ENCODE measurements at places on chromosomes 12 and 14.

DNA sequence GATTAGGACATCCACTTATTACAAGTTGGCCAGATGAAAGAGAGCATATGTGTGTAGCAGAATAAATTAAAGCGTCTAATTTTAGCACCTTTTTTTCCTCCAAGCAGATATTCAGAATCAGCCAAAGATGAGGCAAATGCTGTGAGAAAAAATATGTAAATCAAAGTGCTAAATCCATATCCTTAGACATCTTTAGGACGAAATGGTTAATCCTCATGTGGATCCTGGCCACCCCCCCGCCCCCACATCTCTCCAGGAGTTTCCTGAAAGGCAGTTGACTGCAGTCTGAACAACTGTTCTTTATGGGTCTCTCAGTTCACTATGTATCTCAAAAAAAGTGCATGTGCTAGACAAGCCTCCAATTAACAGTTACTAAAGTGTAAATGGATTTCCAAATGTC is 1768.1 kb upstream of the SEL1L start:
- DNase-seq: no peak

DNA sequence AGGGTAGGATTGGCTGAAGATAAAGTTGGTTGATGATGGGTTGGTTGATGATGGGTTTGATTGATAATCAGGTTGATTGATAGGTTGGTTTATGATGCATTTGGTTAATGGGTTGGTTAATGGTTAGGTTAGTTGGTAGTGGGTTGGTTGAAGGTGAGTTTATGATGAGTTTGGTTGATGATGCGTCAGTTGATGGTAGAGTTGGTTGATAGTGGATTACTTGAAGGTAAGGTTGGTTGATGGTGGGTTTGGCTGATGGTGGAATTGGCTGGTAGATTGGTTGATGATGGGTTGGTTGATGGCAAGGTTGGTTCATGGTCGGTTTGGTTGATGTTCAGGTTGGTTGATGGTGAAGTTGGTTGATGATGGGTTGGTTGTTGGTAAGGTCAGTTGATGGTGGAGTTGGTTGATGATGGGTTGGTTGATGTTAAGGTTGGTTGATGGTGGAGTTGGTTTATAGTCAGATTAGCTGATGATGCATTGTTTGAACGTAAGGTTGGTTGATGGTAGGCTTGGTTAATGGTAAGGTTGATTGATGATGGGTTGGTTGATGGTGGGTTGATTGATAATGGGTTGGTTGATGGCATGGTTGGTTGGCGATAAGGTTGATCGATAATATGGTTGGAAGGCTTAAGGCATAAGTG is 146.4 kb downstream of the ADGRD1 start:
- no peak for DNase-seq

DNA sequence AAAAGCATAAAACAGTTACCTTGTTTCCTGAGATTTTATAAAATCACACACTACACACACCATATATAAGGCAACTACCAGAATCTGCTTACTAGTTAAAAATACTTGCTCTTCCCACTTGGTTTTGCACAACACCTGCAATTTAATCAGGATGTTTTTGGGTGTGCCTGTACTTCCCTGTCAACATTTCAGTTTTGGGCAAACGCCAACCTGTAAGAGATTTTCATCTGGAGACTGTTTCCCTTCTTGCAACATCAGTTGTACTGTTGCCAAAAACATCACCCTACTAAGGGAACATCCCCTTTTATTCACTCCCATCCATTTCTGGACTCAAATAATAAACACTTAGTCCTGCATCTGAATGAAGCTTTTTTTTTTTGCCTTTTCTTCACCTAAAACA is 172.3 kb downstream of the DUSP6 start:
- no peak for DNase-seq

DNA sequence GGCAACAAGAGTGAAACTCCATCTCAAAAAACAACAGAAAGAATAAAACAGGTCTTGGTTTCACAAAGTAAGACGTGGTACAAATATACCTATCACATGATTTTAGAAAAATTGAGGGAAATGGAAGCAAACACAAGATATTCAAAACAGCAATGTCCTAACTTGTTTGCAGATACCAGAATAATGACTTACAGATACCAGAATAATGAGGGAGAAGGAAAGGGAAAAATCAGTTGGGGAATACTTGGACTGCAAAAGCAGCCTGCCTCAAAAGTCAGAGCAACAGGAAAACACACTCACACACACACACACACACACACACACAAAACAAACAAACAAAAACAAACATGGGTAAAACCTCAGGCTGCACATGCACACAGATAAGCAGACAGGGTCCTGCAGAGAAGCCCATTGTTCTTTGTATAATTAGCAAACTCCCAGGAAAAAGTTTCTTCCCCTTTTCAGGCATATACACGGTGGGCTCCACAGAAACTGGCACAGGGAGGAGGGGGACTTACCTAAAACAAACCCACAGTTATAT is 65.7 kb upstream of the CAPRIN2 start:
- no peak for DNase-seq

GRCh38 chr12:105916760-105917039 is 222.1 kb downstream of the NUAK1 start:
- no peak for DNase-seq

DNA sequence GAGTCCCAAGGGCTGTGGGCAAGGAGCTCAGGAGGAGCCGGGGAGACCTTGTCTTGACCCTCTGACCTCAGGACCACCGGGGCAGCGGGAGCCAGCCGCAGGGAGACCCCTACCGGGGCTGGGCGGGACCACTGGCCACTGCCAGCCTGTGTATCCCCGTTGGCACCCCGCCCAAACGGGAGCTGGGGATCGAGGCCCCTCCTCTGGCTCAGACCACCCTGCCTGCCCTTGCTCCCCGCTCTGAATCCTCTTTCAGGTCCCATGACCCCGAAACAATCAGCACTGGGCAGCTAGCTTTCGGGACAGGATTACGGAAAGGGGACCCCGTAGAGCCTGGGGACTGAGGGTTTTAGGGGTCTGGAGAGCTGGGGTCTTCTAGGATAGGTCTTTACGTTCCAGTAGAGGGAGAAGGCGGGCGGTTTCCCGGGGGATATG is 1.3 kb downstream of the GLI1 start:
- no peak for DNase-seq

DNA sequence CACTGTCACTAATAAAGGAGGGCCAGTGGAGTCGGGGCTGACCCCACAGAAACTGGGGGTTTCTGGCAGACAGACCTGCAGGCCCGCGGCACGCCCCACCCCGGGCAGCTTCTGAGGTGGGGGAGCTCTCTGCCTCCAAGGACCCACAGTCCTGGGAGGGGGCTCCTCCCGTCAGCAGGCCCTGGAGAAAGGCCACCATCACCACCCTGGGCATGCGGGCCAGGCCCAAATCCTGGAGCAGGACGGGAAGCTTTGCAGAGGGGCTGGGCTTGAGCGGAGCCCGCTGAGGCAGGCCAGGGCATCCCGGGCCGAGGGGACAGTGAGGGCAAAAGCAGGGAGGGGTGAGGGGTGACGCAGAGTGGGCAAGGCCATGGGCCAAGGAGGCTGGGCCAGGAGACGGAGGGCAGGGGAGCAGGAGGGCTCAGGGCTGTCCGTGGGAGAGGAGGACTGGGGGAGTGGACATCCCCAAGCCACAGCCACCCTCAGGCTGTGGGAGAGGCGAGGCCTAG is 11.1 kb upstream of the GPR132 start:
- DNase-seq: no peak

GRCh38 chr12:88982694-88983093 is 369.6 kb downstream of the DUSP6 start:
- DNase-seq: no peak

- no peak for DNase-seq
These were observed 78.4 kb downstream of the NRXN3 start for GRCh38 chr14:78248501-78249090.

GRCh38 chr12:111557271-111558106 is 41.6 kb downstream of the ATXN2 start:
- no peak for DNase-seq

- DNase-seq: no peak
These were observed 387.9 kb downstream of the DAD1 start for GRCh38 chr14:22200977-22201605.

GRCh38 chr12:88693837-88694445 is 113.7 kb upstream of the KITLG start:
- no peak for DNase-seq

DNA sequence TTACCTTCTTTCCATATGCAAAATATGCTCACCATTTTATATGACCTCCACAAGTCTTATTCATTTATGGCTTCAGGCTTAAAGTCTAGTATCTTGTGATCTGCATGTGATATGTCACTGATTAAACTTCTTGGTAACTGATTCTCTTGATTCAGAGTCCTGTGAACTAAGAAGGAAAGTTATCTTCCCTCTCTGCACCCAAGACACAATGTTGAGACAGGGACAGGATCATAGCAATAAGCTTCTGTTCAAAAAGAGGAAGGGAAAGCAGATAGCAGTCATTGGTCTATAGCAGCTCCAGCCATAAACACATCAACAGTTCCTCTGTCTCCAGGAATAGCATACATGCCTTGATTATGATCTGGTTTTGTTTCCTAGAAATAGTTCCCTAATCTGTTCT is 103.1 kb downstream of the UNC79 start:
- DNase-seq: no peak

GRCh38 chr14:94944636-94945258 is 174.8 kb upstream of the GSC start:
- DNase-seq: no peak

DNA sequence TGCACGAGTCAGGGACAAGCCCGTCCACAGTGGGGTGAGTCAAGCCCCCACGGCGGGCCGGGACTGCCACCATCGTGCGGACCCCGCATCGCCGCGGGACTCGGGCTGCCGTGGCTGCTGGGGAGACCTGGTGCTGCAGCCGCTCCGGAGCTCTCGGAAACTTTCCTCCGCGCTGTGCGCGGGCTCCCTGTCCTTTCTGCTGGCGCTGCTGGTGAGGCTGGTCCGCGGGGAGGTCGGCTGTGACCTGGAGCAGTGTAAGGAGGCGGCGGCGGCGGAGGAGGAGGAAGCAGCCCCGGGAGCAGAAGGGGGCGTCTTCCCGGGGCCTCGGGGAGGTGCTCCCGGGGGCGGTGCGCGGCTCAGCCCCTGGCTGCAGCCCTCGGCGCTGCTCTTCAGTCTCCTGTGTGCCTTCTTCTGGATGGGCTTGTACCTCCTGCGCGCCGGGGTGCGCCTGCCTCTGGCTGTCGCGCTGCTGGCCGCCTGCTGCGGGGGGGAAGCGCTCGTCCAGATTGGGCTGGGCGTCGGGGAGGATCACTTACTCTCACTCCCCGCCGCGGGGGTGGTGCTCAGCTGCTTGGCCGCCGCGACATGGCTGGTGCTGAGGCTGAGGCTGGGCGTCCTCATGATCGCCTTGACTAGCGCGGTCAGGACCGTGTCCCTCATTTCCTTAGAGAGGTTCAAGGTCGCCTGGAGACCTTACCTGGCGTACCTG is 1.1 kb downstream of the PDE3A start:
- no peak for DNase-seq

DNA sequence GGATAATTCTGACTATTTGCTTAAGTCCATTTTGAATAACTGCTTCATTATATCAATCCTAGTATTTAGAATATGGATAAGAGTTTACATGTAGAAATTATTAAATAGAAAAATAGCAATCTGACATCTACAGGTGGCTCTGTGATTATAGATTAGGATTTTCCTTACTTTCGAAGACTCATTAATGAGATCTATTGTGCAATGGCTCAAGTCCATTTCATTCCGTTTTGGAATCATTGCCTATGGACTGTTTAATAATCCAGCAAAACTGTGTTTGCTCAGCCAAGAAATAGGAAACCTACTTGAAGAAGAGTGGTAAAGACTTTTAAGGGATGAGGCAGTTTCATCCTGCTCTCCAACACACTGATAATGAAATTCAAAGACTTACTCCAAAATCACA is 67.8 kb upstream of the SSTR1 start:
- DNase-seq: no peak

- no peak for DNase-seq
These were observed 515.7 kb downstream of the MED13L start for GRCh38 chr12:115761784-115762183.

- DNase-seq: no peak
These were observed 99.6 kb downstream of the CAPZA3 start for GRCh38 chr12:18837505-18837904.

GRCh38 chr14:98910061-98910460 is 361.9 kb downstream of the BCL11B start:
- no peak for DNase-seq

DNA sequence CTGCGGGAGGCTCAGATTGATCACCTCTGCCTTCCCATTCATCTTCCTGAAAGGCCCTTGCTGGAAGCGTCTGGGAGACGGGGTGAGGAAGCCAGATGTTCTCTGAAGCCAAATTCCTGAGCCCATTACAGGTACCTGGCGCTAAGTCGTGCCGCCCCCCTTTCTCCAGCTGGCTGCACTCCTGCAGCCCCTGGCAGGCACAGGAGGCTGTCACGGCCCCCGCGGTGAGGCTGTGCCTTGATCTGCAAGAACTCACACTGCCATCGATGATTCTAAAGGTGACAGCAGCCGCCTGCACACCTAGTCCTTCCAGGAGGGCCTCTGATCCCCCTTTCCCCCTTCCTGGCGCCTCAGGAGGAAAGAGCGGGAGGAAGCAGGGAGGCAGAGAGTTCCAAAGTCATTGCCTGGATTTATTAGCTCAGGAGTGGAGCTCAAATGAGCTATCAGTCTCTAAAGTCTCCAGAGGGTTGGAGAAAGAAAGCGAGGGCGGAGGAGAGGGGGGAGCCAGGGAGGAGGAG is 106.9 kb downstream of the RFLNA start:
- no peak for DNase-seq

- no peak for DNase-seq
These were observed 38.2 kb downstream of the SLC8B1 start for GRCh38 chr12:113296557-113297213.

- no peak for DNase-seq
These were observed 194.1 kb downstream of the MON2 start for GRCh38 chr12:62660756-62661155.

DNA sequence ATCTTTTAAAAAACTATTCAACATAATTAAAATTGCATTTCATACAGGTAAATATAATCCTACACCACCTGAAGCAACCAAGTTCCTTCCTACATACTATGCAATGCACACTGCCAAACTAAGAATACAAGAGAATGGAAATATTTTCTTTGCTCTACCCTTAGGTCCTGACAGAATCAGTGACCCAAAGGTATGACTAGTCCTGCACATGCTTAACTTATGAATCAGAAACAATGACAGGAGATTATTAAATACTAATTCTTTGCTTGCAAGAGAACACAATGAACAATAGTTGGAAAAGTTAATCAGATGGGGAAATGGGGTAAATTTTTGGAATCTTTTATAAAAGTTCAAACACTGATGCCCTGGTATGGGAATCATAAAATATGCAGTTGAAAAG is 220.1 kb downstream of the SOX5 start:
- no peak for DNase-seq

DNA sequence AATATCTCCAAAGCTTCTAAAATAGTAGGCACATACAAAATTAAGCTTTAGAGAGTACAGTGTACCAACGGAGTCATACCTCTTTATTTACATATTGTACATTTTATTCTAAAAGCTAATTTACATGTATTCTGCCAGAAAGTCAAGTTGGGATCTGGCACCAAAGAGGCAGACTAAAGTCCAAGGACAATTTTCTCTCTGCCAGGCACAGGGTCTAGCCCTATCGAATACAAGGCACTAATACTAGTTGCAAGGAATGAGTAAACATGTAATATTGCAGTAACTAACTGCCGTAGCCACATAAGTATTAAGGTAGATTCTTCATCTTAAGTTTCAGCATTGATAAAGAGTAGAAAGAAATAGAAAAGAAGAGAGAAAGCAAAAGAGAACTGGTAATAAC is 93.9 kb downstream of the RPS6KA5 start:
- DNase-seq: no peak

GRCh38 chr14:50342221-50343078 is 30.3 kb downstream of the DMAC2L start:
- DNase-seq: peak; percentile 26
